ENCODE measurements at places on chromosomes 4 and X. TPM values are rescaled to one million over a fixed set of nuclear protein-coding genes. Genes with fewer than 3 reads are reported as not detected.
A peak's percentile ranks its signal among the peaks of the same experiment; 100 is the strongest.

GRCh38 chr4:47550899-47551548 is 65.9 kb downstream of the ATP10D start:
- H3K36me3 ChIP-seq = peaks cover 3% of the 10 kb centered on the region
- no peak overlapping the region for H3K27ac ChIP-seq
- H3K27me3 ChIP-seq = no peaks in the 10 kb centered on the region
- no peak for DNase-seq
- H3K4me3 ChIP-seq = no peak overlapping the region

NLGN3 gene
- 1.1 TPM for total RNA-seq

DNA sequence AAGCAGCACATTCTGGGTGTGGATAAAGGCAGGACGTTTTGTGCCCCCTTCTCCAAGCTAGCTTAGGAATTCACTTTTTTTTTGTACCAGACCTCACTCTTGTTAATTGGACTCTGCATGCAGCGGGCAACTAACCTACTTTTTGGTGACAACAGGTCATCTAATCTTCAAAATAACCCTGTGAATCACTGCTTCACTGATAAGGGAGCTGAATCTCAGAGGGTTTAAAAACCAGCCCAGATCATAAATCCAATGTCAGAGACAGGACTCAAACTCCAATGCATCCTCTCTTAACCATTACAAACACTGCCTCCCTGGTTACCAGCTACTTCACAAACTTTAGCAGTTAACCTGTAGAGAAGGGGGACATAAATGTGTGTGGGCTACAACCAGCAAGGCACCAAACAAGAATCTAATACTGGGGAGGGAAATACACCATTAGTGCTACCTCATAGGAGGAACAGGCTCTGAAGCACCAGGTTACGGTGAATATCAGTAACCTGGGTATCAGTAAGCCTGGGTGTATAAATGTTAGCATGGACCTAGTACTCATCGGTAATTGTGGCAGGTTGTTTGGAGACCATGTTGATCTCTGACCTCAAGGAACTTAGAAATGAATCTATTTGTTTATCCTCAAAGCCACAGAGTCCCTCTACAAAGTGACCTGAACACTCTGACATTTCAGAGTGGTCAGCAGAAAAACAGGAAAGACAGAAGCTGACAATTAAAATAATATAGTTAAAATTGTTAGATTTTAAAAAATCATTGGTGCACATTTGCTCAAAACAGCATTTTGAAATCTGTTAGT is 2.6 kb downstream of the TIFA start:
- peak overlapping the region; percentile 71 for H3K27ac ChIP-seq
- H3K4me3 ChIP-seq = peak overlapping the region; percentile 87
- peaks cover 91% of the 10 kb centered on the region for H3K4me1 ChIP-seq
- peaks cover 35% of the 10 kb centered on the region for H3K36me3 ChIP-seq
- no peak for DNase-seq

DNA sequence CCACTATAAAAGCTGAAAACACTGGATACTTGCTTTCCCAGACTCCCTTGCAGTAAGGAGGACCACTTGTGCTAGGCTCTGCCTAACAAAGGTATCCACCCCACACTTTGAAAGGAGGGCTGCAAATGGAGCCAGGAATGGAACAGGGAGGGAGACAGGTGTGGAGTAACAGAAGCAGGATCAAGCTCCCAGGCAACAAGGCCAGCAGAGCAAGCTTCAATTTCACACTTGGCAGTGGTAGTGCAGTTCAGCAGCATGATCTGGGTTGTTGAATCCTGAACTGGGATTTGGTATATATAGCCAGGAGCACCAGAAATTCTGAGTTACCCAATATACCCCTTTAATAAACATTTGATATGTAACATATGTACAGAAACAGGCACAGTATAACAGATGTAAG is 9.8 kb downstream of the LAMP2 start:
- no peak overlapping the region for H3K4me3 ChIP-seq
- DNase-seq = no peak
- peaks cover 6% of the 10 kb centered on the region for H3K36me3 ChIP-seq
- no peak overlapping the region for H3K27ac ChIP-seq
- H3K4me1 ChIP-seq = peaks cover 33% of the 10 kb centered on the region

TBC1D1 gene
- 52.6 TPM for total RNA-seq

DNA sequence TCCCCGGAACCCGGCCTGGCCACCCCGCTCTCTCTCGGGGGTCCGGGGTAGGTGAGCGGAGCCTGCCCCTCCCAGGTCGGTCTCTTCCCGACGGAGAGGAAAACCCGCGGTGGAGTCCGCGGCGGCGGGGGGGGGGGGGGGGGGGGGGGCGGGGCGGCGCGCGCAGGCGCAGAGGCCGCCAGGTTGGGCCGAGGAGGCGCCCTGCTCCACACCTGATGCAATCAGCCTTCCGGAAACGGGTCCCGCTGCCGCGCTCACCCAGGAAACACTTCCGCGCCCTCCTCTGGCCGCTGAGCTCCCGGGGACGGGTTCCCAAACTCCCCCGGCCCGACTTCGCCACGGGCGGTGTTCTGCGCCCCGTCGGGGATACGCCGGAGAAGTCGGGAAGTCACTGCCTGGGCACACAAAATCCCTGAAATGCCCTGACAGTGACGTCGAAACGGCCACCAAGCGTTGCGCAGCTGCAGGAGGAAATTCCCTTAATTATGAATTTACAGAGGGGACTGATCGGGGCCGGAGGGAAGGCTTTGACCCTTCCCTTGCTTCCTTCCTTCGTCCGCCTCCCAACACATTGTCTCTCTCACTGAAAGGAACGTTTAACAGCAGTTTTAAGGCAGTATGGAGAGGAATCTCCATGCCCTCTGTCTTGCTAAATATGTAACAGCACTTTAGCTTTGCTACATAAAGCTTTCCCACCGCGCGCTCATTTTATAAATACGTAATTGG is 2.1 kb upstream of the APBB2 start:
- DNase-seq = peak; percentile 36
- H3K27me3 ChIP-seq = peaks cover 42% of the 10 kb centered on the region
- peak overlapping the region; percentile 74 for H3K4me3 ChIP-seq
- H3K27ac ChIP-seq = peak overlapping the region; percentile 56

GRCh38 chr4:23884261-23884660 is 5.6 kb downstream of the PPARGC1A start:
- H3K36me3 ChIP-seq = no peaks in the 10 kb centered on the region
- no peak overlapping the region for H3K4me3 ChIP-seq
- no peaks in the 10 kb centered on the region for H3K4me1 ChIP-seq
- no peak for DNase-seq
- no peaks in the 10 kb centered on the region for H3K27me3 ChIP-seq

DNA sequence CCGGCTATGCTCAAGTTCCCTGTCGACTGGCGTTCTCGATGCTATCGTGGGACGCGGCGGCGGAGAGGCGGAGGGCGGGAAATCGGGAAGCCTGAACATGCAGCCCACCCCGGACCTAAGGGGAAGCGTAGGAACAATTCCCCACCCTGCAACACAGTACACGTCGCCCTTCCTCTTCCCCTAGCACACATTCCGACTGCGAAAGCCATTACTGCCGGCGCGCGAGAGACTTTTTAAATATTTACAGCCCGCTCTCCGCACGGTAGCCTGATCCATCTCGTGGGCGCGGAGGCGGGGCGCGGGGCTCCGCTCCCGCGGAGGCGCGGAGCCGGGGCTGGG is 48.1 kb upstream of the BCOR start:
- H3K4me1 ChIP-seq = no peaks in the 10 kb centered on the region
- peak overlapping the region; percentile 37 for H3K4me3 ChIP-seq
- peaks cover 7% of the 10 kb centered on the region for H3K27me3 ChIP-seq
- no peak for DNase-seq
- H3K36me3 ChIP-seq = no peaks in the 10 kb centered on the region
- H3K27ac ChIP-seq = no peak overlapping the region

All from activated T-helper 1 cell treated with anti-CD3 and anti-CD28 coated beads, Interleukin-12 subunit alpha, Interleukin-12 subunit beta, Interleukin-2, Interleukin-4 antibody, amounts not matched to agents 30 ng/mL and 10 ng/mL and 1 ng/mL, durations not matched to agents 14 hours and 24 hours and 36 hours (primary cell).